Brain microvascular endothelial cell (primary cell): ENCODE measurements at places on chromosomes 5 and 9.

DNA sequence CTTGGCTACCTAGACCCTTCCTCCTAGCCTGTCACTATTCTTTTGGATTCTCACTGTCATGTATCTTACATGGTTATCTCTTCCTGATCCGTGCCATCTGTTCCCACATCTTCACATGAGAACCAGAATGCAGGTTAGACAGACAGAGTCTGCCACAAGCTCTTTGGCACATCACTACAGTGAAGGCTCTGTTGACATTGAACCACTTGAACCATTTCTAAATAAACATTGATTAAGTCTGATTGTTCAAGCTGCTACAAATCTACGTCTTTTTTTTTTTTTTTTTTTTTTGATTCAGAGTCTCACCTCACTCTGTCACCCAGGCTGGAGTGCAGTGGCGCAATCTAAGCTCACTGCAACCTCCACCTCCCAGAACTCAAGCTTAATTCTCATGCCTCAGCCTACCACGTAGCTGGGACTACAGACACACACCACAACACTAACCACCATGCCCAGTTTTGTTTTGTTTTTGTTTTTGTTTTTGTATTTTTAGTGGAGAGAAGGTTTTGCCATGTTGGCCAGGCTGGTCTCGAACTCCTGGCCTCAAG, 85.1 kb upstream of the LRRTM2 start:
- DNase-seq = no peak

GRCh38 chr9:86578722-86579121, 224.5 kb upstream of the TUT7 start:
- DNase-seq = no peak

GRCh38 chr5:129781594-129781993, 33.7 kb downstream of the MINAR2 start:
- DNase-seq = no peak

GRCh38 chr5:72596956-72597355, 89.7 kb upstream of the ZNF366 start:
- DNase-seq = peak; percentile 28

GRCh38 chr9:33924978-33925797, 108.2 kb downstream of the UBE2R2 start:
- peak; percentile 66 for DNase-seq

DNA sequence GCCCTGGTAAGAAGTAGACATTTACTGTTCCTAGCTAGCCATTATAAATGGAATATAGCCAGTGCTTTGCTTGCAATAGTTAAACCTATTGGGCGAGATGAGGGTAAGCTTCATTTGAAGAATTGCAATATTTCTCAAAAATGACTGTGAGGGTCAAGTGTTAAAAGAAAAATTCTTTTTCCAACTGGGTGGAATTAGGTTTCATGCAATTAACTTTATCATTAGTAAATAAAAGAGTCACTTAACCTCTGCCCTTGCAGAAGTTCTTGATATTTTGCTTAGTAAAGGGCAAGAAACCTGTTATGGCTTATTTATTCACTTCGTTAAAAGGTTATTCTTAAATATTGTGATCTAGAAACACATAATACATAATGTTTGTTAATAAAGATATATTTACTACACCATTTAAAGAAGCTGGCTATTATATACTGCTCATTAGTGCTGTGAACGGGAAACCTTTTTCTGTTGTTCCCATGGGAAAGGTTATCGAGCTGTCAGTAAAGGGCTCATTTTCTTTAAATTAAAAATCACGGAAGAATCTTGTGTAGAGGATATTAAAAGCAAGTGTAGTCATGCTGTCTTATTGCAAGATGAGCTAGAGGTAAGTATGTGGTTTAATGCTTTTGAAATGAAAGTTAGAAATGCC, 370.5 kb downstream of the CSNK1G3 start:
- no peak for DNase-seq

DNA sequence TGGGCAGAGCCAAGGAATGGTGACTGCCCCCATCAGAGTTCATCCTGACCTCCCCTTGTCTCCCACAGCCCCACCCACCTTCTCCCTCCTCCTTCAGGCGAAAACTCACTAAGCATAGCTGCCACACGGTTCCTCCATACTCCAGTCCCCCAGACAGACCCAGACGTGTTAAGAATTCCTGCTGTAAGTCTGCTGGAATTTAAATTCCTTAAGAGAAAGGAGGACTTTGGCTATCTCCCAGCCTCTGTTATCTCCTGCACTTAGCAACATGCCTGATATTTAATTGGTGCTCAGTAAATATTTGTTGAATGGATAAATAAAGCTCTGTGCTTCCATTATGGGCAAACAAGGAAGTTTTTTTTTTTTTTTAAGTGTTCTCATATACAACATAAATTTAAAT, 213.7 kb downstream of the RFK start:
- DNase-seq = peak; percentile 71

DNA sequence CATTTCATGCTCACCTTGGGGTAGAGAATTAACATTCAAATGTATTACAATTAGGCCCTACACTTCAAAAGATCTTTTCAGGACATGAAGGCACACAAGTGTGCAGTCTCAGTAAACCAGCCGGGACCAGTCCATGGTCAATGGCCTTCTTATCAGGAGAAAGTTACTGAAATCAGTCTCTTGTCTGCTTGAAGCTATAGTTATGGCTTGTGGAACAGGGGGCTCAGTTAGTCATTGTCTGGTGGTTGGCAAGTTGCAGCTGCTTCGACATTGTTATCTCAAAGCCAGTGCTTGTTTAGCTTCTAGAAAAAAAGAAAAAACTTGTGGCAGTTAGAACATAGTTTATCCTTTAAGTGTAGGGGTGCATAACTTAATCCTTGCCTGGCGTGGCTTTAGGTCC, 213.1 kb upstream of the ACO1 start:
- DNase-seq = no peak

GRCh38 chr5:95060098-95060497, 224.8 kb downstream of the MCTP1 start:
- no peak for DNase-seq

GRCh38 chr5:127934791-127935256, 148.7 kb upstream of the SLC12A2 start:
- DNase-seq = no peak

DNA sequence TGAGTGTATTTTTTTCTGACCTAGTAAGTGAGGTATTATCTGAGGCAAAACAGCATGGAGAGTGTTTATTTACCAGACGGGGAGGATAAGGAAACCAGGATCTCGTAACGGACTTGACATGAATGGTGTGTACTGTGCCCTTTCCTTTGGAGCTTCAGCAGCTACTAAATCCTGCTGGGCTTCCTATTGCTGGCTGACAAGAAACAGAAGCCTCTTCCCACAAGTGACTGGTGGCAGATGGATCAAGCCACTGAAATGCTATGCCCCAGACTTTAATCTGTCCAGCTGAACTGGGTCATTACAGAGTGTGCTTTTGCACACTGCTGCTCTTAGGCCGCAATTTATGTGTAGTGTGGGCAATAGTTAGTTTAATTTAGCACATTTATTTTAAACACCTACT, 162.7 kb upstream of the MRPS30 start:
- no peak for DNase-seq

GRCh38 chr5:134451936-134452505, 40.3 kb upstream of the CDKN2AIPNL start:
- DNase-seq = peak; percentile 84

- DNase-seq = no peak
These were observed 1293.8 kb downstream of the PTPRD start for GRCh38 chr9:9319007-9319406.

DNA sequence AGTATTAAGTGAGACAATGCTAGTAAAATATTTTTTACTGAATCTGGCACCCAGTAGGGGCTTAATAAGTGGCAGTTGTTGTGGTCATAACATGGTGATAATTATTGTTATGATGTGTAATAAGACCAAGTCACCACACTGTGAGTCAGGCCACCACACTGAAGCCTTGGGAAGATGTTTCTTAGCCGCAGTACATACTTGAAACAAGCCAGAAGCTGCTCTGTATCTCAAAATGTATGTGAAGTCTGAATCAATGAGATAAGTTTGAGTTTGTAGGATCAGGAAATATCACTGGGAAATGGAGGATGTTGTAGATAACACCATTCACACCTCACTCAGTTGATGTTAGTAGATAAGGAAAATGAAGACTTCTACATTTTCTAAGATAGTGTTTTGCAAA, 51.3 kb upstream of the PTPN3 start:
- no peak for DNase-seq

- DNase-seq = no peak
These were observed 83.3 kb downstream of the PRRT1B start for GRCh38 chr9:131628459-131629225.

DNA sequence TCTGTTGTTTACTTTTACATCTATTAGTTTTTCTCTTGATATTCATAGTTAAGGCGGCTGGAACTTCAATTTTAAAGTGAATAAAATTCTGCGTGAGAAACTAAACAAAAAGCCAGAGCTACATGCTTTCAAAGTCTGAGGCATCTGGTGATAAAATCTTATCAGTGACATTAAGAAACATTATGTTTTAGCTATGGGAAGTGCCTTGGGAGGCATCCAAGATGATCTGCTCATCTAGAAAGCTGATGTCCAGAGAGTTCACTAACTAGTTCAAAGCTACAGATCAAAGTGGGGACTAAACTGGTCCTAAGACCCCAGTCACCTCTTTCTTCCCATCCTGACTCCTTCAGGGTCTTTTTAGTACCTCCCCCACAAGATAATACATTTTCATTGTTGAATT, 37.2 kb downstream of the MRPS27 start:
- DNase-seq = peak; percentile 48

GRCh38 chr5:37208883-37209797, 40.0 kb downstream of the CPLANE1 start:
- no peak for DNase-seq

- DNase-seq = no peak
These were observed 71.3 kb downstream of the IQGAP2 start for GRCh38 chr5:76474377-76474776.

DNA sequence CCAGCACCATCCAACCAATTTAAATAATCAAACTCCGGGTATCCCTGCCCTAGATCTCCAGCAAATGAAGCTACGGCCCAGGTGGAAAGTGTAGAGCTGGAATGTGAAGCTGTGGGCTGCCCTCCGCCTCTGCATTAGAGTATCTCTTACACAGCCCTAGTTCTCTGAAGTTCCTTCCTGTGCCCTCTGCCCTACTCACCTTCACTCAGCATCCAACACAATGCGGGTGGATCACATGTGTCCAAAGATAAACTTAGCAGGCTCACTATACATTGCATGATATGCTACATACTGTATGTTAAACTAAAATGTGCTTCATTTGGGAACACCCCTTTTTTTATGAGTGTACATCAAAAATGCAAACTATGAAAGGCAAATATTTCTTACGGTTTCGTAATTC, 70.0 kb upstream of the RAD23B start:
- no peak for DNase-seq

DNA sequence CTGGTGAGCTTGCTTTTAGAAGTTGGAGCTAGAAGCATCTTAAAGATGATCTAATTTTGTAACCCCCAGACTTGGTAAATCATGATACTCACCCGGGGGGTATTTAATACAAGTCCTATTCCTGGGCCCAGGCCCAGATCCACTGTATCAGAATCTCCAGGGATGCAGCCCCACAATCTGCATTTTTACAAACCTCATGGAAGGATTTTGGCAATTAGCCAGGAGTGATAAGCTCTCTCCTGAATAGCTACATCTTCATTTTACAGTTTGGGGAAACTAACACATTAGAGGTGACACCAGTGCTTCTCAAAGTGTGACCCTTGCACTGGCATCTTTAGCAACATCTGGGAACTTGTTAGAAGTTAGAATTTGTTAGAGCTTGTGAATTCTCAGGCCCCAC, 31.2 kb upstream of the OTP start:
- no peak for DNase-seq

GRCh38 chr5:3105581-3105980, 354.1 kb upstream of the IRX2 start:
- DNase-seq = no peak

DNA sequence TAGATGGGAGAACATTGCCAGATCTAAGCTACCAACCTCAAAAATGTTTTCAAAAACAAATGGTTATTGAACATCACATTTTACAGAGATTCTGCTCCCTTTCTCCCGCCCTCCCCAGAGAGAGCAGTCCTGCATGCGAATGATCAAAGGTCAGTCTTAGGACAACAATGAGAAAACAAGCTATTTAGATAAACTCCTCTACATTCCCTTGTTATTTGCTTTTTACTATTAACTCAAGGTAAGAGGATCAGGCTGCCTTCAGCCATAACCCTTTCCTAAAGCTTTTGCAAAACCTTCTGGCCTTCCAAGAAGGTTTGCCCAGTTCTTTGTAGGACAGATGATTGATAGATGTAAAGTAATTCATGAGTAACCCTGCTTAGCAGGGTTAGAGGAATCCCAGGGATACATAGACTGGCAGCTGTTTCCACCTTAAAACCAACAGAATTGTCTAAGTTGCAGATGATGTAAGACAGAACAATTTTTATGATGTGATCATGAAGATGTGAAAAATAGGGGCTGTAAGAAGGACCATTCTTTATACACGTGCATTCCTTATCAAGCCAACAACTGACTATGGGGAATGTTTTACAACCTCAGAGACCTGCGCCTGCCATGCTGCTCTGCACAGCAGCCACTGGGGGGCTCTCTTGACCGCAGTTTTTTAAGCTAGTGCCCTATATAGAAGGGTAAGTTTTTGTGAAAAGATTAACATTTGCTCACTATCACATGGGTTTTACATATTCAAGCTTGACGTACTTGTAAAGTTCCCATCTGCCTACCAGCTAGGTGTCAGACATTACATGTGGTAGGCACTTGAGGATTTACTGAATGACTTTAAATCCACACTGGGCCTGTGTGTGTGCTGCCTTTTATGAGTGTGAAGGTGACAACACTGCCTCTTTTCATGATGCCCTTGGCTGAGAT, 2.3 kb upstream of the ZNF782 start:
- peak; percentile 51 for DNase-seq

GRCh38 chr9:124652615-124653393, 118.3 kb downstream of the NR6A1 start:
- DNase-seq = peak; percentile 44

- no peak for DNase-seq
These were observed 461.1 kb upstream of the DAP start for GRCh38 chr5:11222169-11222568.

- peak; percentile 40 for DNase-seq
These were observed 158.5 kb downstream of the TRPM3 start for GRCh38 chr9:70962761-70963440.

DNA sequence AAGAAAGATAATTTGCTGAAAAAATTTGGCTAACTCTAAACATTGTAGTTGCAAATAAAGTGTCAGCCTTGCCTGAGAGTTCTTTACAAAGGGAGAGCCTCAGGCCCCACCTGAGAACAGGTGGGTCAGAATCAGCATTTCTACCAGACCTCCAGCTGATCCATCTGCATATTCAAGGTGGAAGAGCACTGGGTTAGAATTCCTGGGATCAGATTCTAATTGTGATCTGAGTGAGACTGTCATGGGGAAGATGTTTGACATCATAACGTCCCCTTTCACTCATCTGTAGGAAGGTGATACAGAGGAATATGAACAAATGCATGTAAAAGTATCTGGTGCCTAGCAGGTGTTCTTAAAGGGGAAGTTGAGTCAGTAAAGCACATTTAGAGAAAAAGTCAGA, 54.6 kb downstream of the FBXL7 start:
- no peak for DNase-seq
